ENCODE measurements at places on chromosomes 16 and 17. TPM values are rescaled to one million over a fixed set of nuclear protein-coding genes. Genes with fewer than 3 reads are reported as not detected.

DNA sequence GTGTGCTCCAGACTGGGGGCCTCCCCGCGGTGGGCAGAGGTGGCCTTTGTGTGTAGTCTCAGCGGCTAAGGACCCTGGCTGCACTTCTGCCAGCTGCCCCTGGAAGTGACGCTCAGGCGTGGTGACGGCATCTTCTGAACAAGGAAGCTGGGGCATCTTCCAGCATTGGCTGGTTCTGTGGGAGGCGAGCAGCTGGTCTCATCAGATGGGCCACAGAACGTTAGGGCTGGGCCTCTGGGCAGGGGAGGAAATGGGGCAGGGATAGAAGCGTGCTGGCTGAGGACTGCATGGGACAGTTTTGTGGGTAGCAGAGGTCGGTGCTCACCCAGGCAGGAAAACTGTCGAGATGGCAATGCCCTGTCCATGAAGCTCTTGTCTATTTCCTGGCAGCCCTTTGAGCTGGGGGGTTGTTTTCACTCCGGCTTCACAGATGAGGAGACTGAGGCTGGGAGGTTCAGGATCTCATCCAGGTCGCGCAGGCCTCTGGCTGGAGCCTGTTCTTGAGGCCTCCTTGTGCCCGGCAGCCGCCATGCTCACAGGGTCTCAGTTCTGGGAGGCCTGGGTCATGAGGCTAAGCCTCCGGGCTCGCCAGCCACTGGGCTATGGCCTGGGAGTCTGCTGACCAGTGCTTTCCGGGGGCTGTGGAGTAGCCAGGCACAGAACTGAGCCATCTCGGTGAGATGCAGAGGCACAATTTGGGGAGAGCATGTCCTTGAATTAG lies 16.3 kb downstream of the IRF8 start:
- H3K4me1 ChIP-seq, result peaks cover 3% of the 10 kb centered on the region
- no peak for DNase-seq
- H3K27me3 ChIP-seq, result peaks cover 5% of the 10 kb centered on the region

GRCh38 chr16:29314292-29314934 lies 92.1 kb downstream of the NPIPB11 start:
- DNase-seq, result no peak
- H3K4me1 ChIP-seq, result peaks cover 46% of the 10 kb centered on the region
- H3K27me3 ChIP-seq, result peaks cover 10% of the 10 kb centered on the region

GRCh38 chr16:68875871-68876270 lies 32.5 kb downstream of the TANGO6 start:
- H3K4me3 ChIP-seq, result no peak overlapping the region
- no peak overlapping the region for H3K27ac ChIP-seq
- no peaks in the 10 kb centered on the region for H3K4me1 ChIP-seq
- no peaks in the 10 kb centered on the region for H3K27me3 ChIP-seq

The HASPIN gene
- total RNA-seq, result 2.3 TPM

- H3K27me3 ChIP-seq, result peaks cover 6% of the 10 kb centered on the region
- no peak overlapping the region for H3K4me3 ChIP-seq
- DNase-seq, result no peak
- H3K4me1 ChIP-seq, result no peaks in the 10 kb centered on the region
- no peaks in the 10 kb centered on the region for H3K36me3 ChIP-seq
Observed at GRCh38 chr17:16534236-16534635, 34.8 kb downstream of the ZNF287 start.
